Vagina (tissue), 2 donors: ENCODE measurements at places on chromosomes 4 and X.

- no peak for DNase-seq
These were observed 13.7 kb downstream of the NWD2 start for GRCh38 chr4:37258221-37258620.

- DNase-seq, result no peak
These were observed 24.4 kb upstream of the SLC25A43 start for GRCh38 chrX:119374736-119375135.

- DNase-seq, result no peak
These were observed 43.9 kb upstream of the FAM9A start for GRCh38 chrX:8845060-8845459.

GRCh38 chr4:38491854-38492478, 172.0 kb upstream of the KLF3 start:
- DNase-seq, result no peak

DNA sequence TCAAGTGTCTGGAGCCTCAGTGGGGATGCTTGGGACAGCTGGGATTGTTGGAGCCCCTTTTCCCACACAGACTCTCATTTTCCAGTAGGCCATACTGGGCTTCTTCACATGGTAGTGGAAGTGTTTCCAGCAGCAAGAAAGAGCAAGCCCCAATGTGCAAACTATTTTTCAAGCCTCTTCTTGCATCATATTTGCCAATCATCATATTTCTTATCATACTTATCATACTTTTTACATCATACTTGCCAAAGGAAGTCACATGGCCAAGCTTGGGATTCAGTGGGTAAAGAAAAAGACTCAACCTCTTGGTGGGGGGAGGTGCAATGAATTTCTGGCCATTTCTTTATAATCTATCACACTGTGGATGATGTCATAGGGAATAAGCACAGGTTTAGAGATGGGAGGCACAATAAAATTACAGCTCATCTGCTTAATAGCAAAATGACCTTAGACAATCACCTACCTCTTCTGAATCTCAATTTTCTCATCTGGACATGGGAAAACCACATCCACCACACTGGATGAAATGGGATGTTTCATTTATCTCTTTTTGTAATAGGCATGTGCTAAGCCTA, 174.2 kb downstream of the MID1IP1 start:
- no peak for DNase-seq

GRCh38 chr4:137866671-137867070, 334.4 kb upstream of the PCDH18 start:
- DNase-seq, result no peak
